NCI-H510A (cell line): ENCODE measurements at places on chromosomes 2 and 18.

GRCh38 chr2:41729800-41730364 is 317.9 kb upstream of the PKDCC start:
- no peak for DNase-seq

DNA sequence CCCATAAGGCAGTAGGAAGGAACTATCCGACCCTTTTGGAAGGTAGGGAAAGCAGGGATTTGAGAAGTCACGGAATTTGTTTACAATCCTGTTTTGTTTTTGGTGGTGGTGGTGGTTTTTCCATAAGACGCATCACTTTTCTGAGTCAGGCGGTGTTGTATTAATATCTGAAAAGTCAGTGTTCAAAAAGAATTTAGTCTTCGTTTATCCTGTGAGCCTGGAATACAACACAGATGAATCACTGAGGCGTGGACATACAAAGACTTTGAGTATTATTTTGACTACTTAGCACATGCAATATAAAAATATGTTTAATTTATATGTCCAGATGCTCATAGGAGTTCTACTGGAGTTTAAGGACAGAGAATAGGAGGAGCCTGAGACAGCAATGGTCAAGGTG is 785 bp downstream of the ZNF892 start:
- no peak for DNase-seq

DNA sequence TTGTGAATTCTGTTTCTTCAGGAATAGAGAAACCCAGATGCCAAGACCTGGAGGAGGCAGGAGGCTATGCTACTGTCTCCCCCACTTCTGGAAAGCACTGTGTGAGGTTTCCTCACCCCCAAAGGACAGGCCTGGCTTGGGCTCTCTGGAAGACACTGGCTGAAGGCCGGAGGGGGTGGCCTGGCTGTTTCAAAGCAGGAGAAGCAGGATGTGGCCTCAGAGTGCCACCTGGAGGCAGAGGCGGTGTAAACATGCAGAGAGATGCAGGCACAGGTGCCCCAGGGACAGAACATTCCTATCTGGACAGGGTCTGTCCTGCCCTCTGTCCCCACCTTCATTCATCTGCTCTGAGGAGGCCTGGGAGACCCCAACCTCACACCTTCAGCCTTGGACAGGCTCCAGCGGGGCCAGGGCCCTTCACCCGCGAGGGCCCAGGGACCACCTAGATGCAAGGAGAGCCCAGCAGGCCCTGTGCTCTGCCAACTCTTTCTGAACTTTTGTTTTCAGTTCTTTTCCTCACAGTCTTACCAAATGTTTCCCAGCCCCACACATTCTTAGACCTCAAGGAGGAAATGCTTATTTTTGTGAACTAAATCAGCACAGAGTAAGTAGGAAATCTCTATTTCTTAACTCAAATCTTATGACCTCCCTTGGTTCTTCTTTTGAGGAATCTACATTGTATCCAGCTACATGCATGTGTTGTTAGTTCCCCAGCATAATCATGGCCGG is 79.2 kb downstream of the LONRF2 start:
- peak; percentile 39 for DNase-seq

DNA sequence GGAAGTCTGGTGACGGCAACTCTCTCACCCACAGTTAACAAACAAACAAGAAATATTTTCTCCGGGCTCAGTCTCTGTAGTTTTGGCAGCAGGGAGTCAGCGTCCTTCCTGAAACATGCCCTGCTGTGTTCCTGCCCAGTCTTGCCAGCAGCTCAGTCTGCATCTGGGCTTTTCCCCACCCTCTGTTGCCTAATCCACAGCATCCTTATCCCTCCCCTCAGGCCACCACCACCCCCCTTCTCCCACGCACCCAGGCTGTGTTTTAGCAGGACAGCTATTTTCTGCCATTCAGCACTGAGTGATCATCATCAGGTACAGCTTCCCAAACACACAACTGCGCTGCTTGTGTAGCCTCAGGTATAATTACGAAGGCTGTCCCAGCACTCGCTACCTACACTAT is 168.2 kb downstream of the DPP10 start:
- no peak for DNase-seq

DNA sequence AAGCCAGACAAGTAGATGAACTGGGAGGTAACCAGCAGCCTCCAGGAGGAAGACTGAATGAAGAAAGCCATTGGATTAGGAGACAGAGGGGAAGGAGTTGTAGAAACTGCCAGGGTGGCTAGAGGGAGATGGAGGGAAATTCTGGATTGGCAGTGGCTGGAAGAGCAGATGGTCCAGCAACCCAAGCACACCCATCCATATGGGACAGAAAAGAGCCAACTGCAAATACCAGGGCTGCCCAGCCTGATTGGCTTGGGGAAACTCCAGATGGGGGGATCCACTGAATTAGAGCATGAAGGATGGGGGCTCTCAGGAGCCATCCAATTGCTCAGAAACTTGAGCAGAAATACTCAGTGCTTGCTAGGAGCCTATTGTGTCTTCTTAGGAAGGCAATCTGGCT is 173.5 kb upstream of the EPB41L3 start:
- no peak for DNase-seq

- no peak for DNase-seq
Measured at GRCh38 chr2:37560241-37560848, 111.1 kb downstream of the CDC42EP3 start.

- no peak for DNase-seq
Measured at GRCh38 chr2:104873689-104874054, 19.8 kb downstream of the POU3F3 start.

DNA sequence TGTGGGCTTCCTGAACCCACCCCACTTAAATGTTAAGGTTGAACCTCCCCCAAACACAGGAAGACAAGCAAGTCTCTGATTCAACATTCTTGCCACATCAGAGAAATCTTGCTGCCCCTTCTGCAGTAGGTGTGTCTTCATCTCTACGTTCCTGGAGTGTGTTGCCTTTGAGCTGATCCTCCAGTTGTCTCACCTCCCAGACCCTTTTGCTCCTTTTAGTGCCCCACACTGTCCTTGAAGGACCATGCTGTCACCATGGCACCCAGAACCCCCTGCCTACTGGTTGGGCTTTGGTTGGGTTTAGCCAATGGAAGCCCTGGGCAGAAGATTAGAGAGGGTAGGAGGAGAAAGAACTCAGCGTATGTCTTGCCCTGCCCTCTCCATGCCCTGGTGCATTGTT is 10.7 kb downstream of the CAB39 start:
- DNase-seq: no peak

- no peak for DNase-seq
Measured at GRCh38 chr2:170362871-170363631, 185.1 kb downstream of the MYO3B start.

DNA sequence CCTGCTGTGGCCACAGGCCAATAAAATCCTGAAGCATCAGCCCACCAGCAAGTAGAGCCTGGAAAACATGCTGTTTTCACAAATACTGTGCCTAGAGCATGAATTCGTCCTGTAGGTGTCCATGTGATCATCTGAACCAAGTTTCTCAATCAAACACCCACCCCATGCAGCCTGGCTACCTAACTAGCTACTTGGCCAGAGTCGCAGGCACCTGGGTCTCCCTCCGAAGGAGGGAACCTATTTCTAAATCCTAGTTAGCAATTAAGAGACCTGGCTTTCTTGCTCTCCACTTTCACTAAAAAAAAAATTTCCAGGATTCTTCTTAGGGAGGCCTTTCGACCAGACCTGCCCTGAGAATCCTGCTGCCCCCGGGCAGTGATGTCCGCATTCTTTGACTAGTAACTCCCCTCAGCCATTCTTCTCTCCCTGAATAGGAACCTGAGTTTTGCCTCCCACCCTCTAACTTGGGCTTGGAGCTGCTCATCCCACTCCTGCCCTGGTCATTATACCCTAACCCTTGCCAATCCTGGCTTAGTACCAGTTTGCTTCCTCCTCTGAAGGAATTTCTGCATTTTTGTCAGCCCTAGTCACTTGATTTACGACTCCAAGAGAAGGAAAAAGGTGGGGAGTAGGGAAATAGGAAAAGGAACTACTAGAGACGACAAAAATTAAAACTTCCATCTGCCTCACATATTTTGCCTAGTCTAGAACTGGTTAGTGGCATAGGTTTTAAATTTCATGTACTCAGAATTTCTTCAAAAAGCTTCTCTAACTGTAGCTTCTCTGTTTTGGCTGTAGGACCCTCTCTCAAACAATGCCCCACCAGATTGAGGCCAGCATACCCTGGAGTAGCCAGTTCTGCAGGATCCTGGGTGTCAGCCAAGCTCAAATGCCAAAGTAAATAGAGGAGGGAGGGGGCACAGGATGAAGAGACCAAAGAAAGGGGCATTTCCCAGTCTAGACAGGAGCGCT is 25.4 kb upstream of the TANK start:
- DNase-seq: no peak

DNA sequence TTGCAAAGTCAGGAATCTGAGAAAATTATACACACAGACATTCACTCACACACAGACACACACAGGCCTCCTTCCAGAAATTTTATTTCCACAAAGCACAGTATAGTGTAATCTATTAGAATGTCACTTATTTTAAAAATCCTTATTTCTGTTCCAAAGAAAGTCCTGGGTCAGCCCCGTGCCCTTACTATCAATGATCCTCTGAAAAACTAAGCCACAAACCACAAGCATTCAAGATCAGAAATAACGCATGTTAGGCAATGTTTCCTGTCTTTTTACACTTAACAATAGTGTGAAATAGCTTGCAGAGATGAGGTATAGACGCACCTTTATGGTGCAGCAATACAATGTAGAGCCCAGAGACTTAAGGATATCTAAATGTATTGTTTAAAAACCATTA is 25.8 kb downstream of the TBC1D8 start:
- no peak for DNase-seq

- no peak for DNase-seq
Measured at GRCh38 chr2:239716536-239717318, 308.4 kb downstream of the NDUFA10 start.

DNA sequence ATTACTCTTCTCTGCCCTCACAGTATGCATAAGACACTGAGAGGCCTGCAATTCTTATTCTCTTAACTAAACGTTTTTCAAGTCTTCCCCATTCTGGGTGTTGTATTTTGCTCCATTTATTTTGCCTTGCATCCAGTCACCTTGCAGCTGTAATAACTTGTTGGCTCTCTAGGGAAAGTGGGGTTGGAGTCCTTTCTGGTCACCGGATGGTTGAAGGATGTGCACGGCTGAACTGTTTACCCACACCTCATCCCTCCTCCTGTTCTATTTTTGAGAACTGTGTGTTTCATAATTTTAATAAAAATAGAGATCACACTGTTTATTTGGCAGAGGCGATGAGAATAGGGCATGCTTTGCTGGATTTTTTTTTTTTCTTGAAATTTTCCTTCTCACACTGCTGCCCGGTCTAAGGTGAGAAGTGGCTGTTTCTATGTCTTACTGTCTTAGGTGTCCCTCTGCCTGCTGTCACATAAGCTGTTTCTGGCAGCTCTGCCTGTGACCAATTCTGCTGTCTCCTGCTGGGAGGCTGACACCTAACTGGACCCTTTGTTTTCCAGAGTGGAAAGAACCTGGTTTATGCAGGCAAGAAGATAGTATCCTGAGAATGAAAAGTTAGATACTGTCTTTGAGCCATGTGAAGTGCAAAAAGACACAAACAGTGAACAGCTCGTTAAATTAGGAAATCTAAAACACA is 342.6 kb downstream of the DPP10 start:
- DNase-seq: no peak

GRCh38 chr2:226836548-226836885 is 663 bp downstream of the RHBDD1 start:
- DNase-seq: no peak

- no peak for DNase-seq
Measured at GRCh38 chr18:44821924-44822323, 141.2 kb downstream of the SETBP1 start.

DNA sequence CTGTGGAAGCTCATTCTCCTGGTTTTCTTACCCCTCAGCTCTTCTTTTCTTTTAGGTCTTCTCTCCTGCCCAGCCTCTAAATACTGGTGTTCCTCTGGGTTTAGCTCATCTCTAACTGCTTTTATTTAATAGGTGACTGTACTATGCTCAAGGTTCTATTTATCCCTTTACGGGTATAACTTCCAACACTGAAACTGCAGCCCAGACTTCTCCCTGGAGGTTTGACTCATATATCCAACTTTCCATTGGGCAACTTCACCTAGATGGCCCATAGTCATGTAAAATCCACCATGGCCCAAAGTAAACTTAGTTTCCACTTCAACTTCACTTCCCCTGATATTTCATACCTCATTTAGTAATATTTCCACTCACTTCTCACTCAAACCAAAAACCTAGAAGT is 273.1 kb downstream of the PLCL1 start:
- DNase-seq: no peak

- no peak for DNase-seq
Measured at GRCh38 chr2:172909454-172909853, 166.2 kb upstream of the MAP3K20 start.
